Neural crest cell (in vitro differentiated cells): ENCODE measurements at places on chromosomes 4 and X. TPM values are rescaled to one million over a fixed set of nuclear protein-coding genes. Genes with fewer than 3 reads are reported as not detected.

Gene MPP1
- 12.7 and 13.2 TPM in 2 replicates for total RNA-seq

DNA sequence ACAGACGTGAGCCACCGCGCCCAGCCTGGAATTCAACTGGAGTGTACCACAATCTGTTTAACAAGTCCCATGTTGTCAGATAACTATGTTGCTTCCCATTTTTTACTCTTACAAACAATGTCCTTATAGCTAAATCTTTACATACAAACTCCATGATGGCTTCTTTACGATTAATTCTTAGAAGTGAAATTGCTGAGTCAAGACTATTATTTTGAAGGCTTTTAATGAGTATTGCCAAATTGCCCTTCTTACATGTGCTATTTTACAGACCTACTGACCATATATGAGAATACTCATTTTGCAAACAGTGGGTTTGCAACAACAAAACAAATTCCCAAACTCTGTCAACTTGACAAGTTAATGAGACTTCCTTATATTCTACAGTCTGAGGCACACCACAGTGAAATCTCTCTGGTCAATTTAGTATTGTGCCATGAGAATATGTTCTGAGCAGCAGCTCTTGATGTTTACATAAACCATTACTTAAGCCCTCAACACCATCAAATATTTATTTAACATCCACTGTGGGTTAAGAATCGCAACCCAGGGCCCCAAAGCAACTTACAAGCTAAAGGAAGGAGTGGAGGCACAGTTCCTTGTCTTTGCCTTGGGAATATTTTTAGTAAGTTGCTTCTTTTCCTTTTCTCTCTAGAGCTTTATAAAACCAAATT, 128.5 kb downstream of the SPRY1 start:
- no peak overlapping the region for H3K27ac ChIP-seq
- H3K36me3 ChIP-seq = no peaks in the 10 kb centered on the region
- peaks cover 21% of the 10 kb centered on the region for H3K4me1 ChIP-seq
- H3K27me3 ChIP-seq = no peaks in the 10 kb centered on the region
- no peak for DNase-seq
- no peak overlapping the region for H3K4me3 ChIP-seq

Gene PFKFB1
- total RNA-seq = 0.77 and 0.93 TPM in 2 replicates

- peaks cover 38% of the 10 kb centered on the region for H3K36me3 ChIP-seq
- H3K27me3 ChIP-seq = peaks cover 8% of the 10 kb centered on the region
- H3K27ac ChIP-seq = peak overlapping the region; percentile 100
- no peak for DNase-seq
These were observed 2.3 kb downstream of the HNRNPD start for GRCh38 chr4:82371497-82371896.

Gene EREG
- not detected in 2 replicates for total RNA-seq

DNA sequence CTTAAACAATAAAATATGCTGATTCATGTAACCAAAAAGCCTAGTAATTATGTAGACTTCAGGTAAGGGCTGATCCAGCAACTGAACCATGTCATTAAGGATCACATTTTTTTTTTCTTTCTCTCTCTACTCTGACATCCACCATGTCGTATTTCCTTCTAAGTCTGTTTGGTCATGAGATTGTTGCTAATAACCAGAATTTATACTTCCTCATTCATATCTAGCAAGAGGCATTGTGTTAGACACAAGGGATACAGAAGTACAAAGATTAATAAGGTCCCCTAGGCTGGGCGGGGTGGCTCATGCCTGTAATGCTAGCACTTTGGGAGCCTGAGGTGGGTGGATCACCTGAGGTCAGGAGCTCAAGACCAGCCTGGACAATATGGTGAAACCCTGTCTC, 24.1 kb downstream of the PHEX start:
- H3K4me1 ChIP-seq = peaks cover 4% of the 10 kb centered on the region
- H3K27ac ChIP-seq = no peak overlapping the region
- DNase-seq = no peak
- no peaks in the 10 kb centered on the region for H3K27me3 ChIP-seq

- no peaks in the 10 kb centered on the region for H3K4me1 ChIP-seq
- H3K27ac ChIP-seq = no peak overlapping the region
- H3K36me3 ChIP-seq = peaks cover 23% of the 10 kb centered on the region
These were observed 11.8 kb downstream of the RBM10 start for GRCh38 chrX:47156611-47157520.

Gene COL4A6
- 21.5 and 22.6 TPM in 2 replicates for total RNA-seq

Gene MAGEB10
- total RNA-seq = not detected in 2 replicates
